HCT116 (cell line): ENCODE measurements at places on chromosomes 3 and 15.
A peak's percentile ranks its signal among the peaks of the same experiment; 100 is the strongest.

- H3K36me3 ChIP-seq = no peaks in the 10 kb centered on the region
- H3K4me1 ChIP-seq = peaks cover 52% of the 10 kb centered on the region
- DNase-seq = no peak
- H3K4me3 ChIP-seq = no peak overlapping the region
- no peak overlapping the region for H3K27ac ChIP-seq
- no peaks in the 10 kb centered on the region for H3K27me3 ChIP-seq
Measured at GRCh38 chr3:27219127-27219845, 149.9 kb downstream of the NEK10 start.

DNA sequence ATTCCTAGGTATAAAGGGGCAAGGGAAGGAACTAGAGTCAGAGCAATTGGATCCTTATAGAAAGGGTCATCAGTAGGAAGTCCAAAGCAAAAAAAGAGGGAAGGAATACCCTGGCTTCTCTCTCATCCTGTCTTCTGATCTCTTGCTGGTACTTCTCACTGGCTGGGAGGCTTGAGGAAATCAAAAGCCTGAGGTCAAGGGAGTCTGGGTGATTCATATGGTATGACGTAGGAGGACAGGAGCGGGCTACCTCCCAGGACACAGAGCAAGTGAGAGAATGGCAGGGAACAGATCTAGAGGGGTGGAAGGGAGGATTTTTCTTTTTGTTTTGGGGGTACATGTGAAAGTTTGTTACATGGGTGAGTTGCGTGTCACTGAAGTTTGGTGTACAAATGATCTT lies 76.0 kb downstream of the CFAP20DC start:
- no peaks in the 10 kb centered on the region for H3K4me1 ChIP-seq
- no peaks in the 10 kb centered on the region for H3K27me3 ChIP-seq
- no peak for DNase-seq

DNA sequence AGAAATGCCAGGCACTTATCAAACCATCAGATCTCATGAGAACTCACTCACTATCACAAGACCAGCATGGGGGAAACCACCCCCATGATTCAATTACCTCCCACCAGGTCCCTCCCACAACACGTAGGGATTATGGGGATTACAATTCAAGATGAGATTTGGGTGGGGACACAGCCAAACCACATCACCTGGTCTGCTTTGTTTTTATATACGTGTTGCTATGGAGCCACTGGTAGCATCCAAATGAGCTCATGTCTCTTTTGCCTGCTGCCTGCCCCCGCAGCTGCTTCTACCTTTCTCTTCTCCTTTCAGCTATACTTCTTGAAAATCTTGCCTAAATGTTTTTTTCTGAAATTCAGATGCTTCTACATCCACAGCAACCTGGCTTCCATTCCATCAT lies 26.8 kb upstream of the PCOLCE2 start:
- no peaks in the 10 kb centered on the region for H3K36me3 ChIP-seq
- H3K27ac ChIP-seq = no peak overlapping the region
- DNase-seq = no peak
- no peaks in the 10 kb centered on the region for H3K27me3 ChIP-seq

GRCh38 chr3:152159328-152159727 lies 109.4 kb upstream of the MBNL1 start:
- H3K36me3 ChIP-seq = no peaks in the 10 kb centered on the region
- H3K27me3 ChIP-seq = no peaks in the 10 kb centered on the region
- H3K4me3 ChIP-seq = no peak overlapping the region
- no peak for DNase-seq
- H3K27ac ChIP-seq = no peak overlapping the region

- H3K4me3 ChIP-seq = no peak overlapping the region
- no peak for DNase-seq
- H3K27ac ChIP-seq = no peak overlapping the region
Measured at GRCh38 chr3:25056803-25057351, 371.2 kb upstream of the RARB start.

DNA sequence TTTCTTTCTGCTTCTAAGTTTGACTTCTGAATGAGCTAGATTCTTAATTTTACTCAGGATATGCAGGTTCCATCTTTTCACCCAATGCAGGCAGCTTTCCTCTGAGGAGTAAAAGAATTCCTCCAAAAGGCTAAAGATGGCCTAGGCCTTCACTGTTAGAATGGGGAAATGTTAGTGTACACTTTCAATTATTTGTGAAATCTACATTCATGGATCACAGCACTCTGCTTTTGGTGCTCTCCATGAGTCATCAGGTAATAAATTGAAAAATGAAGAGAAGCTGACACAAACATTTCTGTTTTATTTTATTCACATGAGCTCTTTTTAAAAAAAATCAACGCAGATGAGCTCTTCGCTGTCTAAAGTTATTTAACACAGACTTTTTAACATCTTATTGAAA lies 502.5 kb upstream of the GOLIM4 start:
- no peaks in the 10 kb centered on the region for H3K36me3 ChIP-seq
- no peak overlapping the region for H3K4me3 ChIP-seq
- no peak overlapping the region for H3K27ac ChIP-seq
- no peaks in the 10 kb centered on the region for H3K4me1 ChIP-seq
- DNase-seq = no peak

DNA sequence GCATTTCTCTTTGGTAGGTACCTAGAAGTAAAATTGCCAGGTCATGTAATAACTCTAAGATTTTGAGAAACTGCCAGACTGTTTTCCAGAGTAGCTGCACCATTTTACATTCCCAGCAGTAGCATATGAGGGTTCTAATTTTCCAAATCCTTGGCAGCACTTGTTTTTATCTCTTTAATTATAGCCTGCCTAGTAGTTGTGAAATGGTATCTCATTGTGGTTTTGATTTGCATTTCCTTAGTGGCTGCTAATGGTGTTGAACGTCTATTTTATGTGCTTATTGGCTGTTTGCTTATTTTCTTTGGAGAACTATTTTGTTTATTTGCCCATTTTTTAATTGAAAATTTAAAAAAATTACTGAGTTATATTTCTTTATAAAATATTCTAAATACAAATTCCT lies 117.9 kb downstream of the TCF12 start:
- no peak overlapping the region for H3K4me3 ChIP-seq
- H3K36me3 ChIP-seq = no peaks in the 10 kb centered on the region
- no peak overlapping the region for H3K27ac ChIP-seq
- H3K27me3 ChIP-seq = no peaks in the 10 kb centered on the region
- no peak for DNase-seq
- H3K4me1 ChIP-seq = no peaks in the 10 kb centered on the region

GRCh38 chr3:187623285-187623814 lies 46.8 kb downstream of the SST start:
- H3K4me1 ChIP-seq = no peaks in the 10 kb centered on the region
- H3K4me3 ChIP-seq = no peak overlapping the region
- no peak overlapping the region for H3K27ac ChIP-seq

- DNase-seq = no peak
- no peaks in the 10 kb centered on the region for H3K27me3 ChIP-seq
- H3K36me3 ChIP-seq = no peaks in the 10 kb centered on the region
Measured at GRCh38 chr15:49190586-49190985, 20.5 kb downstream of the GALK2 start.

GRCh38 chr3:88149101-88149508 lies 654 bp upstream of the C3orf38 start:
- H3K27ac ChIP-seq = peak overlapping the region; percentile 98
- H3K36me3 ChIP-seq = no peaks in the 10 kb centered on the region; the same call in 1 of the 2 replicates
- DNase-seq = peak; percentile 3

- H3K36me3 ChIP-seq = no peaks in the 10 kb centered on the region
- DNase-seq = no peak
- no peak overlapping the region for H3K27ac ChIP-seq
Measured at GRCh38 chr3:81958972-81959640, 197.7 kb upstream of the GBE1 start.

GRCh38 chr15:69810431-69811354 lies 287.0 kb downstream of the TLE3 start:
- no peak overlapping the region for H3K27ac ChIP-seq
- DNase-seq = no peak
- H3K4me1 ChIP-seq = peaks cover 18% of the 10 kb centered on the region
- no peaks in the 10 kb centered on the region for H3K36me3 ChIP-seq
- H3K27me3 ChIP-seq = no peaks in the 10 kb centered on the region; the same call in 1 of the 2 replicates

- no peak overlapping the region for H3K4me3 ChIP-seq
- no peaks in the 10 kb centered on the region for H3K27me3 ChIP-seq
- no peaks in the 10 kb centered on the region for H3K4me1 ChIP-seq
- no peaks in the 10 kb centered on the region for H3K36me3 ChIP-seq
Measured at GRCh38 chr3:16302082-16302631, 37.1 kb downstream of the OXNAD1 start.

DNA sequence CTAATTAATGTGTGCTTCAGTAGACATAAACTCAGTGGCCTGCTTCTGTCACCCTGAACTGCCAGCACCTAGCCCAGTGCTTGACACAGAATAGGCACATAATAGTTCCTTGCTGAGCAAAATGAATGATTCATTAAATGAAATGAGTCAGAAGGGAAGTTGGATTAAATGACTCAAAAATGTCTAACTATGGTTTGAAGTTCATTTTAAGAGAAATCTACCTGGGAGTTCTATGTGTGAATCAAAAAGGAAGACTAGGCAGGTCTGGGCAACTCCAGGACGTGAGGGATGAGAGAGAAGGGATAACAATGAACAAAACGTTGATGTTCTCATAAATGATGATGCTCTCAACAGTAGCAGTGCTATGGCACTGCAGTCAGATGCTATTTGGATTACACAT lies 175.0 kb downstream of the CFAP20DC start:
- peak overlapping the region; percentile 66; the same call in 1 of the 2 replicates for H3K27ac ChIP-seq
- H3K27me3 ChIP-seq = no peaks in the 10 kb centered on the region
- peaks cover 15% of the 10 kb centered on the region; the same call in 1 of the 2 replicates for H3K4me1 ChIP-seq
- peak; percentile 64 for DNase-seq
- no peaks in the 10 kb centered on the region for H3K36me3 ChIP-seq
- peak overlapping the region; percentile 22 for H3K4me3 ChIP-seq

DNA sequence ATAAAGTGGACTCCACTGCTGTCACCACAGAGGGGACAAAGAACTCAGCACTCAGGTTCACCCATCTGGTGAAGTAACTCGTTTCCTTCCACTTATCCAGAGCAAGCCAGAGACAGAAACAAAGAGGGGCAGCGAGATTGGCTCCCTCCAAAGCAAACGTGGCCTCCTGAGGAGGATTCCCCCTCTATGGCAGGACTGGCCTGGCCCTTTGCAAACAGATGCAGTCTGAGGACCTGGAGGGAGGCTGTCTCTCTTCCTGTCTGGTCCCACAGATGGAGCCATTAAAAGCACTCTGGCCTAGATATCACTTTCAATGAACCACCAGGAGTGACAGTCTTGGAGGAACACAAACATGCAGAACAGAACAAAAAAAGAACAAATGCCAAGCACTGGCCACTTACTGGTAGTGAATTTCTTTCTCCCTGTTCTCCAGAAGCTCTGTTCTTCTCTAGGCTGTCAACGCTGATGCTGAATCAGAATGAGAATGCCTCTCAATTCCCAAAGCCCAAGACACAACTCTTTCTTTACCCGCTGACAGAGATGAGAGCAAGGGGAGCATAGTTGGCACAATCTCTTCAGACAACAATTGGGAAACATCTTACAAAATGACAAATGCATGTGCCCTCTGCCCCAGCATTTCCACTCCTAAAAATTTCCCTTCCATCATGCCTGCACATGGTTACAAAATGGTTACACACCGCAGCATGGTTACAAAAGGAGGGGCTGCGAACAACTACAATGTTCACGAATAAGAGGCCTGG lies 14.3 kb downstream of the KLHL25 start:
- no peak overlapping the region for H3K4me3 ChIP-seq
- peaks cover 7% of the 10 kb centered on the region for H3K4me1 ChIP-seq
- H3K27ac ChIP-seq = no peak overlapping the region
- no peak for DNase-seq
- H3K27me3 ChIP-seq = no peaks in the 10 kb centered on the region

- H3K27me3 ChIP-seq = no peaks in the 10 kb centered on the region
- no peaks in the 10 kb centered on the region for H3K4me1 ChIP-seq
- H3K36me3 ChIP-seq = no peaks in the 10 kb centered on the region
- no peak overlapping the region for H3K27ac ChIP-seq
Measured at GRCh38 chr15:38035701-38036100, 101.3 kb downstream of the TMCO5A start.

DNA sequence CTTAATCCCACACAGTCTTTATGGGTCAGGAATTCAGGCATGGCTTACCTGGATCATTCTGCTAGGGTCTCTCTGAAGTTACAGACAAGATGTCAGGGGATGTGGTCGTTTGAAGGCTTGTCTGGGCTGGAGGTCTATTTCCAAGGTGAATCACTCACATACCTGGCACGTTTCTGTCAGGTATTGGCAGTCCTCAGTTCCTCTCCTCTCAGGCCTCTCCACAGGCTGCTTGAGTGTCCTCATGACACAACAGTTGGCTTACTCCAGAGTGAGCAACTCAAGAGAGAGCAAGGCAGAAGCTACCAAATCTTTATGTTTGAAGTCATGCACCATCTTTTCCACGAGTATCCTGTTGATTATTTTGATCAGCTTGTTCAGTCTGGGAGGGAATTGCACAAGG lies 43.9 kb upstream of the PARP14 start:
- H3K4me1 ChIP-seq = peaks cover 17% of the 10 kb centered on the region
- H3K27ac ChIP-seq = no peak overlapping the region
- no peaks in the 10 kb centered on the region for H3K36me3 ChIP-seq
- no peaks in the 10 kb centered on the region for H3K27me3 ChIP-seq

- no peak for DNase-seq
- no peaks in the 10 kb centered on the region for H3K36me3 ChIP-seq
- H3K27me3 ChIP-seq = no peaks in the 10 kb centered on the region
- no peak overlapping the region for H3K4me3 ChIP-seq
- no peak overlapping the region for H3K27ac ChIP-seq
Measured at GRCh38 chr3:52373676-52374075, 57.6 kb downstream of the DNAH1 start.

- no peak for DNase-seq
- H3K27me3 ChIP-seq = no peaks in the 10 kb centered on the region
- no peaks in the 10 kb centered on the region for H3K36me3 ChIP-seq
- H3K4me1 ChIP-seq = no peaks in the 10 kb centered on the region
- H3K27ac ChIP-seq = no peak overlapping the region
Measured at GRCh38 chr3:163071713-163072112, 1575.1 kb downstream of the OTOL1 start.

DNA sequence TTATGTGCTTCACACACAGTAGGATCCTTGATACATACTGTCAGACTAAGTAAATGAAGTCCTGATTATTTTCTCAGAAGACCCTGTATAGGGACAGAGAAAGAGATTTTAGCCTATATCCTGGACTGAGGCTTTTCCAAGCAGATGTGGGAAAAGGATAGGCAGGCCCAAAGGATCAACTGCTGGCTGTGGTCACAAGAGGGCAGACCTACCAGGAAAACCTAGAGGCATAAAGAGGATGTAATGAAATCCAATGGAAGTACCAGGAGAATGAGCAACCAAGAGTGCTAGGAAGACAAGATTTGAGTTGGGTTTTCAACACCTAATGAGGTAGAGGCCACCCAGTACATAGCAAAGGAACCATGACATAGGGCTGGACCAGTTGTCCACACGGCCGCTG lies 23.1 kb downstream of the DCLK3 start:
- DNase-seq = no peak
- H3K27ac ChIP-seq = no peak overlapping the region
- H3K4me1 ChIP-seq = no peaks in the 10 kb centered on the region

- H3K4me3 ChIP-seq = no peak overlapping the region
- H3K27me3 ChIP-seq = no peaks in the 10 kb centered on the region
- H3K36me3 ChIP-seq = 0 out of 2 replicates have a peak, but pooled peaks cover 6% of the 10 kb centered on the region
Measured at GRCh38 chr3:87246662-87247429, 19.7 kb downstream of the CHMP2B start.
